ENCODE measurements at places on chromosomes 11 and 22. TPM values are rescaled to one million over a fixed set of nuclear protein-coding genes. Genes with fewer than 3 reads are reported as not detected.
A peak's percentile ranks its signal among the peaks of the same experiment; 100 is the strongest.

MOB2 gene
- 38.6 TPM for total RNA-seq

POU2AF3 gene
- total RNA-seq = 2.8 TPM

- DNase-seq = peak; percentile 70
Measured at GRCh38 chr22:49779853-49780697, 47.6 kb downstream of the BRD1 start.

GRCh38 chr11:116510166-116510565 is 262.6 kb downstream of the BUD13 start:
- DNase-seq = no peak

FXYD6 gene
- total RNA-seq = 55.0 TPM

DNA sequence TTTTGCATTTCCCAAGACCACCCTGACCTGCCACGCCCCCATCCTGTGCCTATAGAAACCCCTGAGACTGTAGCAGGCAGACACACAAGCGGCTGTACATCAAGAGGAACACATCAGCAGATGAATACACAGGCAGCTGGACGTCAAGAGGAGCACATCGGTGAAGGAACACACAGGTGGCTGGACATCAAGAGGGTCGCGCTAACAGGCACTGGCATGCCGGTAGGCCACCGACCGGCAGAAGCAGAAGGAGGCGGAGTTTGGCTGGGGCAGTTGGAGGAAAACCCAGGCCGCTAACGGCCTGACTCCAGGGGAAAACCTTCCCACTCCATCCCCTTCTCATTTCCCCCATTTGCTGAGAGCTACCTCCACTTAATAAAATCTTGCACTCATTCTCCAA is 5.4 kb upstream of the IPO7 start:
- no peak for DNase-seq

FAR1 gene
- total RNA-seq = 51.0 TPM

DNA sequence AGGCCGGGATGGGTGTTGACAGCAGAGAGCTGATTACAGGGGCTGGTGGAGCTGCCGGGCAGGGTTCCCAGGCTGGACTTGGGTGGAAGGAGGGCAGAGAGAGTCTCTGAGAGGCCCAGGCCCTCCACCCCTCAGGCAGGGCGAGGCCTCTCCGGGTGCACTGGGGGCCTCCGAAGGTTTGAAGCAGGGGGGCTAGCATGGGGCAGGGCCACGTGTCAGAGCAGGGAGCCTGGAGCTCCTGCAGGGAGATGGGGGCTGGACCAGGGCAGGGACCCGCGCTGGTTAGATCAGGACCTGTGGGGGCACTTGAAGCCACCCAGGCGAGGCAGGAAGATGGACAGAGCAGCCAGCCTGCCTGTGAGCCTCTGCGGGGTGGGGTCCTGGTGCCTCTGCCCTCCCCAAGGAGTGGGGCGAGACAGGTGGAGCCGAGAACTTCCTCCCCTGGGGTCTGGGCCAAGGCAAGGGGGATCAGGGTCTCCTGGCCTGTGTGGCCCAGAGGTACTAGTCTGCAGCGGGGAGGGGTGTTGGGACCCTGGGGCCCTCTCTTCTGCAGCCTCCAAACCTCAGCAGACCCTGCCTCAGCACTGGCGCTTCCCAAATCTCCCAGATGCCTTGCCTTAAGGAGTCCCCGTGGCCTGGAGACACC is 911 bp downstream of the PANX2 start:
- no peak for DNase-seq

SCGB1A1 gene
- 397 TPM for total RNA-seq

DNA sequence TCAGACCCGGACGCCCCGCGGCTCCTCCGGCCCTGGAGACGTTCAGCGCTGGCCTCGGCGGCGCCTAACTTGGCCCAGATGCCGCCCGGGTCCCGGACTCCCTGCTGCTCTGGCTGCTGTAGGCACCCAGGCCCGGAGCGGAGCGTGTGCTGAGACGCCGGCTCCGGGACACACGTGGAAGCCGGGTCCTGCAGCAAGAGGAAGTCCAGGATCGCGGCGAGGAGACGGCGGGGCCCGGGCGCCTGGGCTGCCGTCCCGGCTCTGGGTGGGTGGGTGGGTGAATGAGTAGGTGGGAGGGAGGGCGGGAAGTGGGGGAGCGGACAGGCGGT is 223 bp downstream of the WT1 start:
- no peak for DNase-seq

GRCh38 chr11:126332221-126332711 is 23.2 kb upstream of the ST3GAL4 start:
- no peak for DNase-seq

DNA sequence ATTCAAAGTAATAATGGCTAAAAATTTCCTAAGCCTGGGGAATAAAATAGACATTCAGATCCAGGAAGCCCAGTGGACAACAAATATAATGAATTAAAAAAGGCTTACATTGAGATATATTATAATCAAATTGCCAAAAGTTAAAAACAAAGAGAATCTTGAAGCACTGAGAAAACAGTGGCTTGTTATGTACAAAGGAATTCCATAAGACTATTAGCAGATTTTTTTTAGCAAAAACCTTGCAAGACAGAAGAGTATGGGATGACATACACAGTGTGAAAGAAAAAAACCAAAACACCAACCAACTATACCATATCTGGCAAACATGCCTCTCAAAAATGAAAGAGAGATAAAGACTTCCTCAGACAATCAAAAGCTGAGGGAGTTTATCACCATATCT is 20.7 kb downstream of the OR10V1 start:
- DNase-seq = no peak

DNA sequence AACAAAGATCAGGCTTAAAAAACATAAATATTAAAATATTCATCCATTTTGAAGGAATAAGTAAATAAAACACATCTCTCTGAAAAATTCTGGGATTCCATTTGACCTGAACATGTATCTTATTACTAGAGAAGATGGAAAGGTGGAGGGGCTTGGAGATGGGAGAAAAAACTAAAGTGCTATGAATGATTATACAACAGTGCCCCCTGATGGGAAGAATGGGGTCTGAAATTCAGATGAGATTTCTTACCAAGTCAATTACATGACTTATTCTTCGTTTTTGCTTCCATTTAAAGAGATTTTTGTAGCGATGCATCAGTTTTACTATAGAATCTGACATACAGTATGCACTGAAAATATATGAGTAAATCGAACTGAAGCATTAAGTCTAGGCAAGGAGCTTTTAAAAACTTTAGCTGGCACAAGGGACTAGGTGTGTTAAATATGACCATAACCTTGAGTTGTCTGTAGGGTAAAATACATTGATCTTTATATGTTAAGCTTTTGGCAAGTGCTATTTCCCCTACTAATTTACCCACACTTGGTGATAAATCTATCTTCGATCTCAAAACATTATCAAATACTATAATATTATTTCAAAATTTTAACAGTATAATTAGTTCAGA is 718.8 kb downstream of the CNTN5 start:
- DNase-seq = no peak

DNA sequence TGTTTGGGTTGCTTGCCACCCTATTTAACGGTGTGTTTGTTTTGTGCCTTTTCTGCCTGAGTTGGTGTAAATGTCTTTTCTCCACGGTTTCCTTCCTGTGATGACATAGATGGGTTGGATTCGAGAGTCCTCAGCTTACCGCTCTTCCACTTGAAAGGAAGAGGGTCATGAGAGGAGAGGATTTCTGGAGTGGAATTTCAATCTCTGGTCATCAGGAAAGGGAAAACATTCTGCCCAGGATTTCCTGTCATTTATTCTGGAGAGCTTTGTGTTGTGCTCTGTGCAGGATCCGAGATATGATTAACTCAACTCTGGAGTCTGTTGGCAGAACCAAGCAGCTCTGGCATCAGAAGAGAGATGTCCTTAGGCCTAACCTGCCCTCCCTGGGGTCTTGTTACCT is 605.2 kb downstream of the NTM start:
- no peak for DNase-seq

GRCh38 chr11:69460540-69461257 is 20.8 kb upstream of the LINC01488 start:
- no peak for DNase-seq

GRCh38 chr11:115080923-115081680 is 402.8 kb downstream of the NXPE2 start:
- no peak for DNase-seq

DNA sequence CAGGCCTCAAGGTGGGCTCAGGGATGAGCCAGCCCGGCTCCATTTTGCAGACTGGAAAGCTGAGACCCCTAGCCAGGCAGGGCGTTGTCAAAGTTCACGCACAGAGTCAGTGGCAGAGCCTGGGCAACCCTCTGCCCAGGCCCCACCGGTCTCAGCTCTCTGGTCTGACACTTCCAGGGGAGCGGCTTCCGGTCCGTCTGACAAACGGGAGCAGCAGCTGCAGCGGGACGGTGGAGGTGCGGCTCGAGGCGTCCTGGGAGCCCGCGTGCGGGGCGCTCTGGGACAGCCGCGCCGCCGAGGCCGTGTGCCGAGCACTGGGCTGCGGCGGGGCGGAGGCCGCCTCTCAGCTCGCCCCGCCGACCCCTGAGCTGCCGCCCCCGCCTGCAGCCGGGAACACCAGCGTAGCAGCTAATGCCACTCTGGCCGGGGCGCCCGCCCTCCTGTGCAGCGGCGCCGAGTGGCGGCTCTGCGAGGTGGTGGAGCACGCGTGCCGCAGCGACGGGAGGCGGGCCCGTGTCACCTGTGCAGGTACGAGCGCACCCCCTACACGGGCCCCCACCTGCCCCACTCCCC is 36.0 kb downstream of the CD6 start:
- DNase-seq = no peak

DNA sequence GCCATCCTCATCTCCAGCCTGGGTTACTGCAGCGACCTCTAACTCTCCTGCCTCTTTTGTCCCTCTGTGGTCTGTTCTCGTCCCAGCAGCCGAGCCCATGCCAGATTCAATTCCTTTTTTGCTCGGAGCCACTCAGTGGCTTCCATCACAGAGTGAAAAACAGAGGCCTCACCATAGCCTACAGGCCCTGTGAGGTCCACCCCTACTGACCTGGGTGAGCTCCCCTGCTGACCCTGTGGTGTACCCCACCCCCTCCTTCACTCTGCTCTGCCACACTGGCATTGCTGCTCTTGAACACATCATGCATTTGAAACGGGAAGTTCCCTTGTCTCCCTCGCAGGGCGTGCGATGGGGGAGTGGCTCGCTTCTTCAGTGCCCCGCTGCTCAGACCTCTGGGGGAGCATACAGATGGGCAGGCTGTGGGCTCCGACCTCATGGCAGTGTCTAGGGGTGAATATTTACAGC is 2.1 kb downstream of the AIP start:
- DNase-seq = no peak

SLC5A1 gene
- total RNA-seq = 0.42 TPM

- no peak for DNase-seq
Measured at GRCh38 chr11:68776442-68777235, 25.3 kb upstream of the TESMIN start.

DNA sequence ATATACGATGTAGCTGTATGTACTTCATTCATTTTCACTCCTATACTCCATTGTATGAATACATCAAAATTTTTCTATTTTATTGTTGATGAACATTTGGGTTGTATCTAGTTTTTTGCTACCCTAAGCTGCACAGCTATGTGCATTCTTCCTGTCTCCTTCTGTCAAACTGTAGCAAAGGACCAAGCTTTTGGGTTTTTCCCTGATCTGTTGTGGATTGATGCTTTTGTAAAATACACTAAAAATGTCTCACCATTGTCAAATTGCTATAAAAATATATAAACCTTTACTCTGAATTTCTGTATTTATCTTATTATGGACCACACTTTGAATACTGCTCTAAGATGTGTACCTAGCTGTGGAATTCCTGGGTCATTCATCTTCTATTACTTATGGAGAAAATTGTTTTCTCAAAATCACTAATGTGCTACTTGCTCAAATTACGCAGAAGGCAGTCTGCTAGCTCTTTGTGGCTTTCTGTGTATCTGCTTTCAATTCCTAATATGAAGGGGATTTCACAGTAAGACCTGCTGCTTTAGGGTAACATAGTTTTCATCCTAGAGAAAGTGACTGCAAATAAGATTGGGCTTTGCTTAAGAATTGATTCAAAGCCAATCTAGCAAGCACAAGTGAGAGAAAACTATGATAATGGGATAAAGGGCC is 123.4 kb downstream of the CYP2R1 start:
- no peak for DNase-seq

- peak; percentile 77 for DNase-seq
Measured at GRCh38 chr22:35380537-35381423, at the start of gene HMOX1. HMOX1 (plus strand) TSS chr22:35381096; CDS start chr22:35381174, 78 bp downstream.

DNA sequence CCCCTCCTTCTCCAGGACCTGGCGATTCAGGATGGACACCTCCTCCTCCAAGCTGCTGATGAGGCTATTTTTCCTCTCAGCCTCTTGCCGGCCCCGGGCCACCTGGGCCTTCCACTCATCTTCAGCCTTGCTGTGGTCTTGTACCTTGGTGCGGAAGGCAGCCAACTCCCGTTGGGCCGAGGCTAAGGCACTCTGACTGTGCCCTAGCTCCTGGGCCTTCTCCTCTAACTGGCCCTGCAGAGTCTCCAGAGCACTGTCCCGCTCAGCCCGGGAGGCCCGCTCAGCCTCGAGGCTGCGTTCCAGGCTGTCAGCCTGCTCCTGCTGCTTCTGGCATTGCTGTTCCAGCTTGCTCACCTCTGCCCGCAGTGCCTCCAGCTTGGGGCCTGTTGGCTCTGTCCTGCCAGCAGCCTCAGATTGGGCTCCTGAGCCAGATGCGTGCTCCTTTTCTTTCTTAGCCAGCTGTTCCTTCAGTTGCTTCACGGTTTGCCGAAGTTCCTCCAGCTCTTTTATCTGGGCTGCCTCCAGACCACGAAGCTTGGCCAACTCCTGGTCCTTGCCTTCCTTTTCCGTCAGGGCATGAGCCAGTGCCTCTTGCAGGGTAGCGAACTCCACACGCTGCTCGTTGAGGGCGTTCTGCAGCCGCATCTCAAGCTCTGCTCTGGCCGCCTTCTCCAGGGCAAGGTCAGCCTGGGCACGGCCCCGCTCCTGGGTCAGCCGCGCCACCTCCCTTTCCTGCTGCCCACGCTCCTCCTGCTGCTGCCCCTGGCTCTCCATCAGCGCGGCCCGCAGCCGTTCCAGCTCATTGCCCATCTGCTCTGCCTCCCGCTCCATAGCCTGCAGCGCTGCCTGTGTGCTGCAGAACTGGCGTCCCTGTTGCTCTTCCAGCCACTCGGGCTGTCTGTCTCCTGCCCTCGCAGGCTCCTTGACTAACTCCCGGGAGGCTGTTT is 15.3 kb downstream of the IL18BP start:
- DNase-seq = no peak

DNA sequence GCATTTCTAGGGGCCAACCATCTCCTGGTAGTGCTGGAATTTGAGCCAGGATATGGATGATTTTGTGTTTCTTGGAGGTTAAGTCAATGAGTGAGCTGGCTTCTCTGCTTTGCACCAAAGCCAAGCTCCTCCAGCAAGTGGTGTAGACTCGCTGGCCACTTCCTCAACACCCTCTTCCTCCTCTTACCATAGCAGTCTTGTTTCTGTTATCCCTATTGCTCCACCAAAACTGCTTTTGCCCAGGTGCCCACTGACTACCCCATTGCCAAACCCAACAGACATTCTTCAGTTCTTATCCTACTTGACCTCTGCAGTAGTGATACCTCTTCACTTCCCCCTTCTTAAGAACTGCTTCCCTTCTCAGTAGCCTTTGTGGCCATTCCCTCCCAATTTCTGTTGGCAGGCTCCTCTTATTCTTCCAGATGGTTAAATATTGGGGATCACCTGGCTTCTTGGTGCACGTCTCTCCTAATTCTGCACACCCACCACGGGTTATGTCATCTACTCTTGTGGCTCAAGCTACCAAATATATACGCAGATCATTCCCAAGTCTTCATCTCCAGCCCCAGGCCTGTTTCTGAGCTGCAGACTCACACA is 7.0 kb upstream of the PRG2 start:
- no peak for DNase-seq

Data from left lung (tissue), 14 donors.